ENCODE measurements at places on chromosomes 13 and 19.
A peak's percentile ranks its signal among the peaks of the same experiment; 100 is the strongest.

DNA sequence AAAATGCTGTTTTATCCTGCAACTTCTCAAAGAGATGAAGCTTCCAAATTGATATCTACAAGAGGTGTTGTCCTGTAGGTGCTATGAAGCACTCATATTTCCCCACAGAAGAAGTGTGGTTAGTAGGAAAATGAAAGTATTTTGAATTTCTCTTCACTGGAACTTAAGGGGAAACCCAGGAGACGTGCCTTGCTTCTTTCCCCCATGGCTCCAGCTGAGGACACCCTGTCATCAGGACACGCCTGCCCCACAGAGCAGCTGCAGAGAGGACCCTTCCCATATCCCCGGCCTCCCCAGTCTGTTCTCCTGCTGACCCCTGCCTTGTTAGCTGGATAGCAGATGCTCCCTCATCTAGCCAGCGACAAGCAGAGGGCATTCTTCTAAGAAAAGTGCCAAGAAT, 371.3 kb downstream of the COG6 start:
- DNase-seq, result no peak

DNA sequence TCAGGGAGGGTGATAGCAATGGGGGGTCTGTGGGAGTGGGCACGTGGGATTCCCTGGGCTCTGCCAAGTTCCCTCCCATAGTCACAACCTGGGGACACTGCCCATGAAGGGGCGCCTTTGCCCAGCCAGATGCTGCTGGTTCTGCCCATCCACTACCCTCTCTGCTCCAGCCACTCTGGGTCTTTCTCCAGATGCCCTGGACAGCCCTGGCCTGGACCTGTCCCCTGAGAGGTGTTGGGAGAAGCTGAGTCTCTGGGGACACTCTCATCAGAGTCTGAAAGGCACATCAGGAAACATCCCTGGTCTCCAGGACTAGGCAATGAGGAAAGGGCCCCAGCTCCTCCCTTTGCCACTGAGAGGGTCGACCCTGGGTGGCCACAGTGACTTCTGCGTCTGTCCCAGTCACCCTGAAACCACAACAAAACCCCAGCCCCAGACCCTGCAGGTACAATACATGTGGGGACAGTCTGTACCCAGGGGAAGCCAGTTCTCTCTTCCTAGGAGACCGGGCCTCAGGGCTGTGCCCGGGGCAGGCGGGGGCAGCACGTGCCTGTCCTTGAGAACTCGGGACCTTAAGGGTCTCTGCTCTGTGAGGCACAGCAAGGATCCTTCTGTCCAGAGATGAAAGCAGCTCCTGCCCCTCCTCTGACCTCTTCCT, 9.3 kb upstream of the CEACAM7 start:
- DNase-seq, result no peak

DNA sequence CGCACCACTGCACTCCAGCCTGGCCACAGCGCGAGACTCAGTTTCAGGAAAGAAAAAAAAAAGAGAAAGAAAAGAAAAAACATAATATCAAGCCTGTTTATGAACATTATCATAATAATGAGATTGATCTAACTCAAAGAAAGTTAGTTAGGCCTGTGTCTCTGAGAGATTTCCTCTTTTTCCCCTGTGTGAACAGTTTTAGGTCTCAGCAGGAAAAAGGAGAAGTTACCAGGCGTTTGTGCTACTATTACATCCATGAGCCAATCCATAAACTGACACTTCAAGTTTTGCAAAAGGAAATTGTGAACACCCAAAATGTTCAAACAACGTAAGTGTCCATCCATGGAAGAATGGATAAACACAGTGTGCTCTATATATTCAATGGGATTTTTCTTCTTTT, 3.8 kb downstream of the TARM1 start:
- DNase-seq, result peak; percentile 45

GRCh38 chr19:15283141-15283883, 49.0 kb downstream of the BRD4 start:
- DNase-seq, result no peak

DNA sequence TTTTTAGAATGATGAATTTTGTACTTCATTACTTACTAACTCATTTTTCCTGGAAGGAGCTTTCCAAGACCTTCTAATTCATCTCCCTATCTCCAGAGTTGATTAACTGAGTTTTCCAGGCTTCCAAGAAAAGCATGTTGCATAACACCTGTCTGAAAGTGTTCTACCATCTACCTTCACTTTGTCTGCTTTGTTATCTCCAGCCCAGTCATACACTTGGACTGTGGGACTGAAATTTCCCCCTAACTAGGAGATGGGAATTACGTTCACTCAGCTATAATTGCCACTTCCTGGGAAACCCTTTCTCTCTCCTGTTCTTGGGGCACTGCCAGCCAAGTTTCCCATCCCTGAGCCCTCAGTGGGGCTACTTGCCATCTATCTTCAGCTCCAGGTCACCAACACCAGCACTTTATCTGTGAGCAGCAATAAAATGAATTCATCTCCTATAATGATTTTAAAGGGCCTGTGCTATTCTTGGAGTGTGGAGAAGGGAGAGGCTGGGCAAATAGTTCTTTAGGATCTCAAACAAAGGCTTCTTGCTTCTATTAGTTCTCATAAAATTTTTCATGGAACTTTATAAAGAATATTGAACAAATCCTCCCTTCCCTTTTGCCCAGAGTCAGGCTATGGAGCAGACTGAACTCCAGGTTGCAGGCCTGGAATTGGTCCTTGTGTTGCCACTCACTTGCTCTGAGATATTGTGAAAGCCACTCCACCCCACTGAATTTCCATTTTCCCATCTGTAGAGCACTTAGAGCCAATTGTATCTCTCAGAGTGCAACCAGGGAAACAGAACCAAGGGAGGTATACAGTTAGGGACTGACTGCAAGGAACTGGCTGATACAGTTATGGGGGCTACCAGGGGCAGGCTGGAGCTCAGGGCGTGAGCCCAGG, 17.8 kb upstream of the ATP12A start:
- DNase-seq, result no peak

GRCh38 chr13:113495494-113496210, 5.1 kb upstream of the DCUN1D2 start:
- DNase-seq, result no peak

GRCh38 chr13:40786568-40786996, 2.8 kb upstream of the SLC25A15 start:
- no peak for DNase-seq

DNA sequence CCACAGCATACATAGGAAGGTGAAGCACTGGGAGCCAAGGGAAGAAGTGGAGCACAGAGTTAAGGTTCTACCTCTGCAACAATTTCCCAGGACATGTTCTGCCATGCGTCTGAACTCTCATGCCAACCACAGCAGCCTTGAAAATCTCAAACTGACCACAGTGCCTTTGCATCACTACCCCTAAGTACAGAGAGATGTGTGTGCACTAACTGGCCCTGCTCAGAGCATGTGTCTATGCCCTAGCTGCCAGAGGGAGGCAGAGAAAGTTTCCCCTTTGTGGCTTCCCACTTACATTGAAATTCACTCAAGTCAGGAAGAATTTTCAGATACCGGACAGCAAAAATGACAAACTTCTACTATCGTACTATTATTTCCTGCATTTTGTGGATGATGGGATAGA, 26.8 kb upstream of the WDFY2 start:
- no peak for DNase-seq

DNA sequence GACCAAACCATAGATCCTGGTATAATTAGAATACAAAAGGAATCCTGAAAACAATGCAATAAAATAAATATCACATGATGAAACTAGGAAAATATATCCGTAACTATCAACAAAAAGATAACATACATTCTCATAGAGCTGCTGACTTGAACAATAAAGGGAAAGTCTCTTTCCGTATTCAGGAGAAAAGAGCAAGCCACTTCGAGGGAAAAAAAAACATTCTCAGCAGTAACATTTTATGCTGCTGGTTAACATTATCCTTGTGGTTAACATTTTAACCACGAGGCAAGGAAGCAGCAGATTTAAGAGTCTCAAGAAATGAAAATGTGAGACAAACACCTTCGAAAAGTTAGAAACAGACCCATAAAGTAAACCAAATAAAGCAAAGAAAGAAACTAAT, 25.8 kb downstream of the NALCN start:
- no peak for DNase-seq

- DNase-seq, result peak; percentile 72
These were observed 4.0 kb downstream of the TPGS1 start for GRCh38 chr19:511101-511851.

GRCh38 chr19:51090471-51090870, 7.8 kb upstream of the KLK14 start:
- no peak for DNase-seq

- no peak for DNase-seq
These were observed 10.2 kb downstream of the NFKBID start for GRCh38 chr19:35890113-35890650.

DNA sequence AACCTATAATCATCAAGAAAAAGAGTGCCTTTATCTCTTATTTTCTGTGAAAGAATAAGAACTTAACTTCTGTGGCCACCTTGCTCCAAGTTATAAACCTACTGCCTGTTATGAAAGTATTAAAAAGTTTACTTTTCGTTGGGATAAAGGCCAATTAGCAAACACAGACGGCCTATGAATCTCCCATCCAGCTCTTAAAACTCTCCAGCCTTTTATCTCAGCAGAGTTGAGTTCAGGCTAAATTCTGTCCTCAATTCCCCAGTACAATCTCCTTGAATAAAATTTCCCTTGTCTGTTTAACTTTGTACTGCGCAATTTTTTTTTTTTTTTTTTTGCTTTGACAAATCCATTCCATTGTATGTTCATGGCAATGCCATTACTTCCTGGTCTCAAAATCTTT, 1058.4 kb downstream of the SLITRK5 start:
- no peak for DNase-seq

- no peak for DNase-seq
These were observed 37.5 kb downstream of the SUGP2 start for GRCh38 chr19:18995804-18996241.

DNA sequence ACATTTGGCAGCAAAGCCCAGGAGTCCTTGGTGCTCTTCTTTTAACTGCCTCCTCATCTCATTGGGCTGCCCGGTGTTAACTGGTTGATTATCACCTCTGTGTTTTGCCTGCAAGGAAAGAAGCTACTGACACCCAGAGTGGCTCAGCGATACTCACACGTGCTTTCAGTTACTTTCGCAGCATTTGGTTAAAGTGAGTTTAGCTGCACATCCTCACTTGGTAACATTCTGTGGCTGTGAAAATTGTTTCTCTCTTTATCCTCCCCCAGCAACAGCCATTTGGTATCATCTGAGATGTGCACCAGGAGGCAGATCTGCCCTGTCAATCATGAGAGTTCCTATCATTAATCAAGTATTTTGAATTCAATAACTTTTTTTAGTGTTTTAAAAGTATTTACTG, 44.6 kb upstream of the GPR183 start:
- no peak for DNase-seq

DNA sequence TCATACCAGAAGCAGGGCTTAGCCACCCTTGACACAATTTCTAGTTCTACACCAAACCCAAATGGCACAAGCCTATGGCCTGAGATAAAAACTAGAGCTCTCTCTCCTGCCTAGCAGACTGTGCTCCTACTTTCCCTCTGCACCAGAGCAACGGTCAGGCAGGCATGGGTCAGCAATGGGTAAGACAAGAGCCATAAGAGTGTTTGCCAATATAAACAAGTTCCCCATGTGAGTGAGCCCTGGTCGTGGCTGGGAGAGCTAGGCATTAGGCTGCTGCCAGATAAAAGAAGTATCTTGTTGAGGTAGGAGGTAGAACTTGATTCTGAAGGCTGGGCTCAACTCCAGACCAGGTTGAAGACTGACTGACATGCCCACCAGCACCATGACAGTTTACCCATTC, 1979.1 kb downstream of the OLFM4 start:
- no peak for DNase-seq

GRCh38 chr13:33369073-33369472, 83.5 kb upstream of the STARD13 start:
- DNase-seq, result no peak

- no peak for DNase-seq
These were observed 14.2 kb downstream of the RAB8A start for GRCh38 chr19:16125737-16126495.

- no peak for DNase-seq
These were observed at the start of gene A1BG for GRCh38 chr19:58352760-58353671. TSS of gene A1BG (minus strand) at chr19:58353492. CDS start at chr19:58353437, 55 bp downstream.

GRCh38 chr19:31180907-31181306, 168.3 kb downstream of the TSHZ3 start:
- DNase-seq, result no peak

DNA sequence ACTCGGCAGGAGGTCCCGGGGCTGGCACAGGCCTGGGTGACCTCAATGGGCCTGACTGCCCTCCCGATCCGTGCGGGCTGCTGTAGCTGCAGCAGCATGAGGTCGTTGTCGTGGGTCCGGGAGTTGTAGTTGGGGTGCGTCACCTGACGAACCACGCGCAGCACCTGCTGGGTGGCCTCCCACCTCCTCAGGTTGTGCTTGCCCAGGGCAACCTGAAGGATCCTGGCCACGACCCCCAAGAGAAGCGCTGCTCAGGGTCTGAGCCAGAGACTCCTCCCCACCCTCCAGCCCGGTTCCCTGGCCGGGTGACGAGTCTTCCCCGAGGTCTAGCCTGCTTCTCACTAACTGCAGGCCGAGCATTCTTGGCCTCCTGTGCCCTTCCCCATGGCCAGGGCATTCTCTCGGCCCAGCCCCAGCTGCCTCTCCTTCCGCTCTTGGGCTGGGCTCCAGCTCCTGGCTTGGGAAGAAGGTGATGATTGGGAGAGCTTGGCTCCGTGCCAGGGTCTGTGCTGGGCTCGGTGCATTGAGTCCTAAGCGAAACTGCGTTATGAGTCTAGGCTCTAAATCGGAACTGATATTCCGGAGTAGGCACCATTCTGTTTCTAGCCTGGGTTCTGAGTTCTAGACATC, 3.1 kb downstream of the KLK14 start:
- DNase-seq, result no peak
